ENCODE measurements at places on chromosomes 6 and 20.

- no peak for DNase-seq
Observed at GRCh38 chr6:30061858-30062458, 893 bp downstream of the POLR1H start.

DNA sequence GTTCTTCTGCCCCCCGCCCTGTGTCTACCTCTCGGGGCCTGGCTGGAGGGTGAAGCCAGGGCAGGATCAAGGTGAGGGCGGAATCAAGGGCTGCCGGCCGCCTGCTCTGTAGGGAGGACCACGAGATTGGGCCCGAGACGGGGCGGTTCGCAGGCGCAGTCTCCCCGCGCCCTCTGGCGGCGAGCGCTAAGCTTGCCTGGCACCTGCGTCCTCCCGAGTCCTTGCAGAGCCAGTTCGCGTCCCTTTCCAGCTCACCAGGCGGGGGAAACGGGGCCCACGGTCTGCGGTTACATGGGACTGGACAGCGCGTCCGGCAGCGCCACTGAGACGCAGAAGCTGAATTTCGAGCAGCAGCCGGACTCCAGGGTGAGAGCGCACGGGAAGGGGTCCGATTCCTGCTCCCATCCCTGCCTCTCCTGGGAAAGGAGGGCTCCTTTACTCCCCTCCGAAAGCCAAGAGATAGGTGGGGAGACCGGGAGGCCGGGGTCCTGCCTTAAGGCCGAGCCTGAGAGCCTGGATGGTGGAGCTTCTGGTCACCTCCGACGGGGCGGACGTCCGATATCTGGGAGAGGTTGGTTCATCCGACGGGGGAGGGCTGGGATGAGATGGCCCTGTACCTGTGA lies 3.6 kb upstream of the MATN4 start:
- peak; percentile 88 for DNase-seq

GRCh38 chr6:97697456-97697855 lies 414.4 kb upstream of the MMS22L start:
- peak; percentile 52 for DNase-seq

DNA sequence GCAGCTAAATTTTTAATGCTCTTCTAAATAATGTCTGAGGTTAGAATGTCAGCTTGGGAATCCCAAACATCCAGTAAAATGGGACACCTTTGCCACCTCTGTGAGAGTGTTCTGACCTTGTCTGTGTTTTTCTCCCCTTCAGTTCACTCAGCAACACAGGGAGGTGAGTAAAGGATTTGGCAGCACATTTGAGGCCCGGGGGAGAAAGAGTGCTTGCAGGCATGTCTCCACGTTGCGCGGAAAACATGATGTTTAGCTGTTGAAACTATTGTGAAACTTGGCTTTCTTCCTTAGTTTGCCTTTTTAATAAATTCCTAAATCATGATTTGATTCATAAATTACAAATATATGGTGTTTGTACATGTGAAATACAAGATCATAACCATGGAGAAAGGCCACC lies 707.8 kb upstream of the FLRT3 start:
- peak; percentile 47 for DNase-seq

GRCh38 chr6:81761197-81761596 lies 8.7 kb upstream of the TENT5A start:
- DNase-seq = no peak

- DNase-seq = no peak
Observed at GRCh38 chr20:53399083-53399482, 194.6 kb downstream of the ZNF217 start.

GRCh38 chr6:163369141-163369540 lies 45.4 kb upstream of the QKI start:
- no peak for DNase-seq

- DNase-seq = no peak
Observed at GRCh38 chr6:85405175-85405852, 44.6 kb upstream of the NT5E start.

DNA sequence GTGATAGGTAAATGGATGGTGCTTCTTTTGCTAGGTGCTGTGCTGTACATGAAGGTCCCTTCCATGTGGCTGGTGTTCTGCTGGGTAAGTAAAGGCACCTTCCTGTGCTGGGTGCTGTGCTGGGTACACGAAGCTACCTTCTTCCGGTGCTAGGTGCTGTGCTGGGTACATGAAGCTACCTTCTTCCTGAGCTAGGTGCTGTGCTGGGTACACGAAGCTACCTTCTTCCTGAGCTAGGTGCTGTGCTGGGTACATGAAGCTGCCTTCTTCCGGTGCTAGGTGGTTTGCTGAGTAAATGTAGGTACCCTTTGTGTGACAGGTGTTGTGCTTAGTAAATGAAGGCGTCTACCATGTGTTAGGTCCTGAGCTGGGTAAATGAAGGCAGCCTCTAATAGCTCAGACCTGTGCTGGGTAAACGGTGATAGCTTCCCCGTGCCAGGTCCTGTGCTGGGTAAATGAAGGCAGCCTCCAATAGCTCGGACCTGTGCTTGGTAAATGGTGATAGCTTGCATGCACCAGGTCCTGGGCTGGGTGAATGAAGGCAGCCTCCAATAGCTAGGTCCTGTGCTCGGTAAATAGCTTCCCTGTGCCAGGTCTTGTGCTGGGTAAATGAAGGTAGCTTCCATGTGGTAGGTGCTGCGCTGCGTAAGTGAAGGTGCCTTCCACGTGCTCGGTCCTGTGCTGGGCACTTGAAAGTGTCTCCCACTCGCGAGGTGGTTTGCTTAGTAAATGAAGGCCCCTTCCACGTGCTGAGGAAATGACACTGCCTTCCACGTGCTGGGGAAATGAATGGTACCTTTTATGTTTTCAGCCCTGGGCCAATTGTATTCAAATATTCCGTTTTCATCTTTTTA lies 115.5 kb downstream of the ERMARD start:
- no peak for DNase-seq

GRCh38 chr6:41576667-41577066 lies 30.5 kb downstream of the FOXP4 start:
- no peak for DNase-seq

DNA sequence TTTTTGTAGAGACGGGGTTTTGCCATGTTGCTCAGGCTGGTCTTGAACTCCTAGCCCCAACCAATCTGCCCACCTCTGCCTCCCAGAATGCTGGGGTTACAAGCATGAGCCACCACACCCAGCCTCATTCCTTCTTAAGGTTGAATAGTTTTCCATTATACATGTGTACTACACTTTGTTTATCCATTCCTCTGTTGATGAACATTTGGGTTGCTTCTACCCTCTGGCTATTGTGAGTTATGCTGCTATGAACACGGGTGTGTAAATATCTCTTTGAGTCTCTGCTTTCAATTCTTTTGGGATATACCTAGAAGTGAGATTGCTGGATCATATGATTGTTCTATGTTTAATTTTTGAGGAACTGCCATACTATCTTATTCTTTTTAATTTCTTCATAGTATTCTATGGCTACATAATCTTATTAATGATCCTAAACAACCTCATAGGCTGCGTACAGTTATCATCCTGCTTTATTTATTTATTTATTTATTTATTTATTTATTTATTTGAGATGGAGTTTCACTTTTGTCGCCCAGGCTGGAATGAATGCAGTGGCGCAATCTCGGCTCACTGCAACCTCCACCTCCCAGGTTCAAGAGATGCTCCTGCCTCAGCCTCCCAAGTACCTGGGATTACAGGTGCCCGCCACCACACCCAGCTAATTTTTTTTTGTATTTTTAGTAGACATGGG lies 49.2 kb upstream of the TLDC2 start:
- no peak for DNase-seq

DNA sequence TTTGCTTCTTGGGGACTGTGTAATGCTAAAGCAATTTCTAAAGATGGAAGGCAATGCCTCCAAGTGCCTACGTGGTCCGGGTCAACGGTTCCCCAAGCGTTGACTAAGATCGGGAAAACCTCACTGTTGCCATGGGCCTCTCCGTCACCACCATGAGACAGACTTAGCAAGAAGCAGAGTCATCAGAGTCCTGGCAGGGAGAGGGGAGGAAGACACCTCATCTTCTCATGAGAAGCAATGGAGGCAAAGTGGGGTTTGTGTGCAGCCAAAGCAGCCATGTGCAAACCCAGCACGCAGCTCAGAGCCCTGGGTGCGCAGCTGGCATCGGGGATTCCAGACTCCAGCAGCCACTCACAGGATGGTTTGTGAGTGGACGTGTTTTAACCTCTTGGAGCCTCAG lies 111.4 kb downstream of the SYNDIG1 start:
- DNase-seq = no peak

GRCh38 chr20:50425076-50425475 lies 85.1 kb upstream of the PTPN1 start:
- DNase-seq = no peak
